ENCODE measurements at places on chromosomes 7 and 10. TPM values are rescaled to one million over a fixed set of nuclear protein-coding genes. Genes with fewer than 3 reads are reported as not detected.

- no peak for DNase-seq
Observed at GRCh38 chr7:21943436-21943835, 2.3 kb downstream of the CDCA7L start.

DNA sequence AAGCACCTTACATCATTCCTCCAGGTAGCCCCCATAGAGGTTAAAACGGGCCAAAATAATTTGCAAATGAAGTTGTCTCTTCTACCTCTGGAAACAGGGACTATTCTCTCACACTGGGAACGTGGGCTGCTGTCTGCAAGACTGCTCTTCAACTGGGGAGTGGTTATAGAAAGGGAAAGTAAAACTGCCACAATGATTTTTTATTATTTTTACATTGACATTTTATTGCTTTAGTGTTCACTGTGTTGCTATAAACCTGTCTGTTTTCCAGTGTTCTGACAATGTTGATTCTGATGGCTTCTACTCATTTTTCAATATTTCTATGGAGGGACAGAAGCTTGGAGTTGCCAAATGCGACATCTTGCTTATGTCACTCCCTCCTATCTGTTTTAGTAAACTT is 115.1 kb upstream of the ANTXRL start:
- DNase-seq = no peak

- DNase-seq = no peak
Observed at GRCh38 chr7:50667338-50667737, 102.1 kb upstream of the DDC start.

DNA sequence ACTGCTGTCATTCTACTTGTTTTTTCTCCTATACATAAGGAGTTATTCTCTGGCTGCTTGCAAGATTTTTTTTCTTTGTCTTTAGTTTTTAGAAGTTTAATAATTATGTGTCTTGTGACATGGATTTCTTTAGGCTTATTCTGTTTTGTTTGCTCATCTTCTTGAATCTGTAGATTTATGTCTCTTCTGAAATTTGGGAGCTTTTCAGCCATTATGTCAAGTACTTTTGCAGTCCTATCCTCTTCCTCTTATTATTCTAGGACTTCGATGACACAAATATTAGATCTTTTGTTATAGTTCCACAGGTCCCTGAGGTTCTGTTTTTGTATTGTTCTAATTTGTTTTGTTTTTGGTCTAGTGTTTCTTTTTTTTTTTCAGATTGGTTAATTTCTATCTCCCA is 13.9 kb upstream of the SGPL1 start:
- DNase-seq = no peak

GRCh38 chr10:59894114-59894513 is 12.2 kb downstream of the CCDC6 start:
- DNase-seq = no peak

DNA sequence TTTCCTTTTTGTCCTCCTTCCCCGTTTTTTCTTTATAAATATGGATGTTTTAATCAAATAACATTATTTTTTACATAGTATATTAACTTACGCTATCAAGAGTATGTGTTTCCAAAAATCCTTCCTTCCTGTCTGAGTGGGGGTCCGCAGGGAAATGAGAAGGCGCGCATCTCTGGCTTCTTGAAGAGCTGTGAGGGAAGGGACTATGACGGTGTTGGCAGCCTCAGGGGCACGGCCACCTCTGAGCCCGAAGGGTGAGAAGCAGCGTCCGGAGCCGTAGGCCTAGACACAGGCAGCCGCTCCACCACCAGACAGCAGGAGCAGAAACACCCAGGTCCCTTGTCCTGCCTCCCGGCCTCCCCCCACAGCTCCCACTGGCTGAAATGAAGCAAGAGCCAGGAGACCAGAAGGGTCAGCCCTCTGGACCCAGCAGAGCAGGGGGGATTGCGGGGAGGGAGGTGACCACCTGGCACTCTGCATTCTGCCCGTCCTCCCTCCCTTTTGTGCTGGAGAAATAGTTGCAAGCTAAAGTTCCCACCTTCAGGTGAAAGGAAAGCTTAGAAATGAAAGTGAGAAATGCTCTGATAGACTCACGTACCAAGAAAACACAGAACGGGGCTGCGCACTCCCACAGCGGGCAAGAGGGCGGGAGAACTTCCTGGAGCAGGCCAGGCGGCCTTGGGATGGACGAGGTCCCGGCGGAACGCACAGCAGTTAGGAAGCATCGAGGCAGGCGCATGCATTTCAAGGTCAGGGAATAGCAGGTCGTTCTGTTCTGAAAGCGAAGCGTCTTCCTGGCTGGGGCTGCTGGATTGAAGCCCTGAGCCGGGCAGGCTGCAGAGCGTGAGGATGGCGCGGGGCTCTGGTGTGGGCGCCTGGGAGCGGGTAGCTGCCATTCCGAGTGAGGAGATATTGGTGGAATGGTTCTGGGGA is 105.5 kb downstream of the GALNT11 start:
- DNase-seq = no peak

- no peak for DNase-seq
Observed at GRCh38 chr10:88557256-88557655, 25.9 kb downstream of the RNLS start.

DNA sequence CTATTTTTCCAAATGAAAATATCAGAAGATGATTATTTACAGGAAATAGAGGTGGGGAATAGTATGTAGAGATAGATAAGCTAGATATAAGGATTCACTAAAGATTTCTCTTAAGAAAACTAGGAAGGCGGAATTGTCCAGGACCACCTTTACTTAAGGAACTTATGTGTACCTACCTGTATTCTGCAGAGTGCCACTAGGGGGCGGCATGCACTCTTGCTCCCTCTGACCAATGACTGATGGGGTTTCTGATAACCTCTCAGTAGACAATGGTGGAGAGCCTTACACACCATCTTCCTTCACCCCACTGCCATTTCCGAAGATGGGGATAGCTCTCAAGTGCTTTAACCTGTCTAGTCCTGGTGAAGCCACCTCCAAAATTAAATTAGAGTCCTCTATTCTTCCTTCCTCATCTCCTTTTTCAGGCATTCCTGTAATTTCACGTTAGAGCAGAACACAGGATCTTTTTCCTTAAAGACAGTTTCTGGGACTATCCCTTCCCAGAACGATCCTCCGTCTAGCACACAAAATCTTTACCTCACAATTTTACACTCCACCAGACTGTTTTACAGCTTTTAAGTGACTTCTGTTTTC is 453.1 kb downstream of the SORCS1 start:
- no peak for DNase-seq

DNA sequence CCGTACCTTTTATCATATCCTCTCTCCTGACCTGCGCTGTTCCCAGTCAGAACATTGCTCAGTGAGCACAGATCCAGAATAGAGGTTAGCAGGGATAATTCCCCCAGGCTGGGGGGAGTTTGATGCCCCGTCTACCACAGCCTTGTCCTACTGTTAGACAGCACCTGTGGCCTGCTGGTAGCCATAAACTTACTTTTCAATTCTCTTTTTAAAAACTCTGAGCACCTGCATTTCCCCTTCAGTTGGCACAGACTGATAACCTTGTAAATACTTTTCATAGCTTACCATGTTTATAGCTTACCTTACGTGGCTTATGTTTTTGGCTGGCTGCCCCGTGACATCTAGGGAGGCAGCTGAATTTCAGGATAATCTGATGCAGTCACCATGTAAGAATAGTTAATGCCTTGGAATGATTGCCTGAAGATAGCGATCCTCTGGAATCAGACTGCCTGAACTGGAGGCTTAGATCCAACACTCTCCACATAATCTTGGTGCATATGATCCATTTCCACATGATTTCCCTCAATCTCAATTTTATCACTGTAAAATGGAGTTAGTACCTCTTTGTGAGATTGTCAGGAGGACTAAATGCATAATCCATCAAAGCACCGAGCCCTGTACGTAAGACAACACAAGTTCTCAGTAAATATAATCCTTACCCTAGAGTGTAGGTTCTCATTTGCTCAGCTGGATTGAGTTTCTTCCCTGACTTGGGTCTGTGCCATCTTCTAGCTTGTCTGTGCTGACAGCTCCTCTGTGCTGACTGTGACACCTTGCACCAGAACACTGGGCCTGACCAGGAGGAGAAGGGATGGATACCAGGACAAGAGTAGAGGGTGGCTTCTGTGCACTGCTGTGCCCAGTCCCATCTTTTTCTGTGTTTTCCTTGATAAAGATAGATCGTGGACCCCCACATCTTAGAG is 111.7 kb upstream of the GJD4 start:
- DNase-seq = no peak

- DNase-seq = no peak
Observed at GRCh38 chr10:123970927-123971286, 79.3 kb upstream of the CPXM2 start.

DNA sequence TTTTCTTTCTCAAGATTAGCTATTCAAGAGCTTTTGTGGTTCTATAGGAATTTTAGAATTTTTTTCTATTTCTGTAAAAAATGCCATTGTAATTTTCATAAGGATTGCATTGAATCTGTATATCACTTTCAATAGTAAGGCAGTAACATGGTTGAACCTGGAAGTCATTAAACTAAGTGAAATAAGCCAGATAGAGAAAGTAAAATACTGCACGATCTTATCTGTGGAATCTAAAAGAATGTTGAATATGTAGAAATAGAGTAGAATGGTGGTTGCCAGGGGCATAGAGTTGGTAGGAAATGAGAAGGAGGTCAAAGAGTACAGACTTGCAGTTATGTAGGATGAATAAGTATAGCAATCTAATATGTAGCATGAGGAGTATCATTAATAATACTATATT is 1073.5 kb upstream of the LRRN3 start:
- no peak for DNase-seq

DNA sequence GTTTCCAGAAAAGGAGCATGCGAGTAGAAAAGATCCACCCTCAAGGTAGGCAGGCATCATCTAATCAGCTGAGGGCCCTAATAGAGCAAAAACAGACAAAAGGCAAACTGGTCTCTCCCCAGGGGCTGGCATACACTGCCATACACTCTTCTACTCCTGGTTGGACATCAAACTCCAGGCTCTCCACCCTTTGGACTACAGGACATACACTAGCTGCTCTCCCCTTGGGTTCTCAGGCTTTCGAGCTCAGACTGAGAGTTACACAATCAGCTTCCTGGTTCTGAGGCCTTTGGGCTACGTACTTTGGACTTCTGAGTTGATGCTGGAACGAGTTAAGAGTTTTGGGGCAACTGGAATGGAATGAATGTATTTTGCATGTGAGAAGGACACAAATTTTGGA is 50.9 kb upstream of the TM9SF3 start:
- DNase-seq = no peak

GRCh38 chr10:14569274-14570060 is 205.2 kb downstream of the FAM107B start:
- no peak for DNase-seq

DNA sequence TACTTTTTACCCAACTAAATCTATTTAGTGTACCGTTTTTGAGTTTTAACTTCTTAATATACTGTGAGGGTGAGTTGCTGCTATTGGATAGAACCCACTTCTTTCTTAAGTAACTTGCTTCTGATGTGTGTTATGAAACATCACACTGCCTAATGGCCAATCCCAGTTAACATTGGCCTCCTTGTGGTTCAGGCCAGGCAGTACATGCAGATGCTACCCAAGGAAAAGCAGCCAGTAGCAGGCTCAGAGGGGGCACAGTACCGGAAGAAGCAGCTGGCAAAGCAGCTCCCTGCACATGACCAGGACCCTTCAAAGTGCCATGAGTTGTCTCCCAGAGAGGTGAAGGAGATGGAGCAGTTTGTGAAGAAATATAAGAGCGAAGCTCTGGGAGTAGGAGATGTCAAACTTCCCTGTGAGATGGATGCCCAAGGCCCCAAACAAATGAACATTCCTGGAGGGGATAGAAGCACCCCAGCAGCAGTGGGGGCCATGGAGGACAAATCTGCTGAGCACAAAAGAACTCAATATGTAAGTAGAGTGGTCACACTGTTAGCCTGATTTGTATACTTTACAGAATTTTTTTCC is 39.7 kb downstream of the TES start:
- DNase-seq = no peak

- DNase-seq = no peak
Observed at GRCh38 chr10:323651-324293, 188.5 kb downstream of the ZMYND11 start.

GRCh38 chr7:55588379-55588699 is 16.0 kb upstream of the VOPP1 start:
- DNase-seq = no peak

GRCh38 chr10:29635711-29636144 is 957 bp upstream of the SVIL start:
- DNase-seq = no peak

DNA sequence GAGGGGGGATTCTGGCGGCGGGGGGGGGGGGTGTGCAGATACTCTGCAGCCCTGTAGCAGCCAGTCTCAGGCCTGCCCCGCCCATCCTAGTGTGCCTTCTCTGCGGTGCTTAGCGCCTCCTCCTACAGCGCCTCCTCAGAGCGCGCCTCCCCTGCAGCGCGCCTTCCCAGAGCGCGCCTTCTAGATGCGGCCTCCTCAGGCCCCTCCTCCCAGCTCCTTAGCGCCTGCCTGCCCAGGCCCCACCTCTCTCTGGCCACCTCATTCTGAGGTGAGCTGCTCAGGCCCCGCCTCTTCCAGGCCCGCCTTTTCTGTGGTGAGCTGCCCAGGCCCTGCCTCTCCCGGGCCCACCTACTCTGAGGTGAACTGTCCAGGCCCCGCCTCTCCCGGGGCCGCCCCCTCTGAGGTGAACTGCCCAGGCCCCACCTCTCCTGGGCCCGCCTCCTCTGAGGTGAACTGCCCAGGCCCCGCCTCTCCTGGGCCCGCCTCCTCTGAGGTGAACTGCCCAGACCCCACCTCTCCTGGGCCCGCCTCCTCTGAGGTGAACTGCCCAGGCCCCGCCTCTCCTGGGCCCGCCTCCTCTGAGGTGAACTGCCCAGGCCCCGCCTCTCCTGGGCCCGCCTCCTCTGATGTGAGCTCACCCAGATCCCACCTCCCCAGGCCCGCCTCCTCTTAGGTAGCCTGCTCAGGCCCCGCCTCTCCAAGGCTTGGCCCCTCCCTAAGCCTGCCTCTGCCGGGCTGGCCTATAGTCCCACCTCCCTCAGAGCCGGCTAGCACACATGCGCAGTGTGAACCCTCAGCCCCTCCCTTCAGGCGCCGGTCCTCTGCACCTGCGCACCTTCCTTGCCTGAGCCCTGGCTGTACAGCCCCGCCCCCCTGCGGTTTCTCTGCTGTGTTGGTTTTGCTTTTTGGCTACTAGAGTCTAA is 2.1 kb upstream of the SGCE start:
- peak; percentile 89 for DNase-seq

DNA sequence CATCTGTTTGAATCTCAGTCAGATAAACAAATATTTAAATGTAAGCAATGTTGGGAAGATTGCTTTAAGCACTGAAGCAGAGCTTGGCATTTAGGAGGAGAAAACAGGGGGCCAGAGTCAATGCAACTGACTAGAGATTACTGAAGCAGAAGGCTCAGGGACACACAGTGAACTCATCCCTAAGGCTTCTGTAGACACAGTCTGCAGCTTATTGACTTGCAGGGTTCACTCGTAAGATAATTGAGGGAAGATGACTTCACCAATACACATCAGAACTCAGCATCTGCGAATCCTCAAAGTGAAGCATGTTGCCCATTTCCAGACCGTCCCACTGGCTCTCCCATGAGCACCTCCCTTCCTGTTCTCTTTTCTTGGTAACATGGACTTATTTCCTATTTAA is 363.4 kb upstream of the PFKP start:
- DNase-seq = no peak

Gene ASNS
- total RNA-seq = 26.8 TPM

Gene IFIT1B
- total RNA-seq = not detected

Gene MEIG1
- total RNA-seq = 0.77 TPM

Gene PRKAR2B
- 7.8 TPM for total RNA-seq

Gene THAP5
- total RNA-seq = 28.4 TPM

Gene ALOX5
- total RNA-seq = 10.6 TPM

Gene KLLN
- total RNA-seq = 1.2 TPM

Gene NKX1-2
- total RNA-seq = not detected

Gene GRID2IP
- 1.4 TPM for total RNA-seq

All from mesothelial cell of epicardium (in vitro differentiated cells).